ENCODE measurements at places on chromosomes 5 and 9. TPM values are rescaled to one million over a fixed set of nuclear protein-coding genes. Genes with fewer than 3 reads are reported as not detected.
A peak's percentile ranks its signal among the peaks of the same experiment; 100 is the strongest.

DNA sequence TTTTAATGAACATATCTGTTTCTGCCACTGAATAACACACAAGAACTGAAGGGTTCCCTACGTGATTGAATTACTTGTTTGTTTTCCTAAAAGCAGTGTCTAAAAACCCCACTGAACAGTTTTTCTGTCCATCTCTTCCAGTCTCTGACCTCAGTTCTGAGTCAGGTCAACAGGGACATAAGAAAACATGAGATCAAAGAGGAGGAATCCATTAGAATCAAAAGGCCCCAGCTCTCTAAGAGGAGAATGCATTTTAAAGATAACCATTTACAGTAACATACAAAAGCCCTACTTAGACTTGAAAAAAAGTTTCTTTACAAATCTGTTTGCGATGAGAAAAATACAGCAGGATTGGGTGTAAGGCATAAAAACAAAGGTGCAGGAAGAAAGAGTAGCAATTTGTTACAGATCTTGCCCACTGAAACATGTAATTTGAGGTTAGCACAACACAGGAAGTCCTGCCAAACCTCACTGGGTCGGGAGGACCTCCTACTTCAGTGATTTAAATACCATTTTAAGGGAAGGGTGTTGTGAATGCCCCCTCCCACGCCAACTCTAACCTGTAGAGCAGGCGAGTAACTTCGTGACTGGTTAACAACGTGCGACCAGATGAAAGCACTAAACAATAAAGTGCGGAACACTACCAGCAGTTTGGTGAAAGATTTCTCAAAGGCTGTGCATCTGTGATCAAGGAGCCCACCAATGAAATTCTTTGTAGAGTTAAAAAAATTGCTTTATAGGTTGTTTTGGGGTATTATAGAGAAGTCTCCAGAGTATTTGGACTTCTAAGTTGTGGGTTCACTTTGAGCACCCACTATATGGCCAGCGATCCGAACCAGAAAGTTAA is 1.3 kb downstream of the QSOX2 start:
- no peak for DNase-seq

- DNase-seq, result peak; percentile 71
Observed at GRCh38 chr9:127278372-127278771, 13.8 kb downstream of the GARNL3 start.

- DNase-seq, result no peak
Observed at GRCh38 chr9:83081846-83082245, 18.9 kb upstream of the RASEF start.

The TLE1 gene
- 21.4 TPM for total RNA-seq

The DOCK2 gene
- 2.0 TPM for total RNA-seq

DNA sequence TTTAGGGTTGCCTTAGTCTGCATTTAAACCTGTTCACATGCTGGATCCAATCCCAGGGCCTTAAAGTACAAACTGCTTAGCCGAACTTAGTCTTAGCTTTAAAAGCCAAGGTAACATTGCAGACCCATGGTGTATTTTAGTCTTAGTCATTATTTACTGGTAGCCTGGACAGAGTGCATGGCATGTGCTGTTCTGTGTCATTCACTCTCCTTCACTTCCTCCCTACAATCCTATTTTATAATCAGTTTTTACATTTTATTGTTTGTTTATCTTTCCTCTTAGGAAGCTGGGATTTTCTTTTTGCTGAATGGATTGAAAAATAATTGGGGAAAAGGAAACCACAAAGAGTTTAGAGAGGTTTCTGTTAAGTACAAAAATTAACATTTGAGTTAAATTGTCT is 29.4 kb upstream of the TAL2 start:
- no peak for DNase-seq

DNA sequence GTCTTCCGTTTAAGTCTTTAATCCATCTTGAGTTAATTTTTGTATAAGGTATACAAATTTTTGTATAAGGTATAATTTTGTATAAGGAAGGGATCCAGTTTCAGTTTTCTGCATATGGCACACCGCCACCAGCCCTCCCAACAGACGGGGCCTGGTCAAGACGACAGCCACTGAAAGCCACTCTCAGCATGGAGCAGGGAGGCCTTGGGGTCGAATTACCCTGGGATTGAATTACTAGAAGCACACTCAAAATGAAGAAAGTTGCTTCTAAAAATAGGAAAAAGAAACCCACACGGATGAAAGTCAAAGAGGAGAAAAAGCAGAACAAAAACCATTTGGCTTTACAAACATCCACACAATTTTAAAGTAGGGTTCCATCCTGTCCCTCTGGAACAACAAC is 586.2 kb upstream of the ADAMTS16 start:
- no peak for DNase-seq

The ST8SIA4 gene
- total RNA-seq, result 0.92 TPM

DNA sequence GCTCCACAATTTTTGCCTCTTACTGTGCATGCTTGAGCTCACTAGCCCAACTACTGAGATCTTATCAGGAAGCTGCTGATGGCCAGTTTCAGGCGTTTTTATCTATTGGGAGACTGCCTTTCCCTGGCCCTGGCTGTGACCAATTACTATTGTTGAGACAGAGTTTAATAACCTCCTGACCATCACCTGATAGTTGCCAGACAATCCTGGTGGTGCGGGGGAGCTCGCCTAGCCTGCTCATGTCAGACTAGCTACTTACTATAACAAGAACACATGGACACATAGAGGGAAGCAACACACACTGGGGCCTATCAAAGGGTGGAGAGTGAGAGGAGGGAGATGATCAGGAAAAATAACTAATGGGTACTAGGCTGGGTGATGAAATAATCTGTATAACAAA is 13.0 kb upstream of the OXCT1 start:
- no peak for DNase-seq

- DNase-seq, result no peak
Observed at GRCh38 chr5:159826351-159827214, 89.7 kb upstream of the ADRA1B start.

The ENTREP1 gene
- 0.25 TPM for total RNA-seq

The PRUNE2 gene
- 2.2 TPM for total RNA-seq

GRCh38 chr9:110830495-110830894 is 161.9 kb downstream of the MUSK start:
- DNase-seq, result no peak

DNA sequence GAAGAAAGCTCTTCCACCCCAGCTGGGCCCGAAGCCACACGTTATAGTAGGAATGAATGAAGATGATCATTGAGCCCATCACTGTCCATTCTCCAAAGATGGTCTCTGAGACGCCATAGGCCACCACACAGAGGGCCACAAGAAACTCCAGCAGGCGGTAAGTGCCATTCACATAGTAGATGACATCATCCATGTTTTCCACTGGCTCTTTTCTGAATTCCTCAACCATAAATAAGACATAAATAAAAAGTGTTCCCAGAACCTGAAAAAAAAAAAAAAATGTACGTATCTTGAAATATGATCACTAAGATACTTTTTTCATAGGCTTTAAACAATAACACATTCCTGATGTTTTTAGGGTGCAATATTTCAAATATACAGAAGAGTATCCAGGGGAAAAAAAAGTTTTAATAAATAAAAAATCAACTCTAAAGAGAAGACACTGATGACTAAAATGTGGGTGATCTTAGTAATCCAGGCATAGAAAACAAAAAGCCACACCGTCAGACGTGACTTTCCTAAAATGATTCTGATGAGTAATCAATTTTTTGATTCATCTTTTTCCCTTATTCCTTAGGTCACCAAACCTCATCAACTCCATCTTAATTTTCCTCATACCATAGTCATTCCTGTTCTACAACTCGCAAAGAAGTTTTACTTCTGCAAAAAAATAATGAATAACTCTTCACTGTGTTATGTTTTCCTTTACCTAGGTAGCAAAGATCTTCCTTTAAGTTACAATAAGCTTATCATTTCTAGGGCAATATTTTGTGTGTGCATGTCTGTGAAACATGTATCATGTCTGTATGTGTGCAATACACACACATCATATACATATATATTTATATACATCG is 47.8 kb downstream of the RNF145 start:
- peak; percentile 47 for DNase-seq

GRCh38 chr5:112549605-112550166 is 130.6 kb upstream of the EPB41L4A start:
- DNase-seq, result no peak

DNA sequence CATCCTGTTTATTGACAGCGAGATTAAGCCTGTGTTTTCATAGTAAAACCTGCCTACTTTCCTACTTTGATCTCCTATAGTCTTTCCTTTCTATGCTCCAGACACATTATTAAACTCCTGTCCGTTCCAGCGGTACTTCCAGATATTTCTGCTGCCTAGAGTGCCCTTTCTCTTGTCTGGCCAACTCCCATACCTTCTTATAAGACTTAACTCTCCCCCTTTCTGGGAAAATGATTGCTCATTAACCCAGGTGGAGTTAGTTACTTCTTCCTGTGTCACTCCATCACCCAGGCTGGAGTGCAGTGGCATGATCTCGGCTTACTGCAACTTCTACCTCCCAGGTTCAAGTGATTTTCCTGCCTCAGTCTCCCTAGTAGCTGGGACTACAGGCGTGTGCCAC is 33.1 kb downstream of the KDM4C start:
- DNase-seq, result no peak

DNA sequence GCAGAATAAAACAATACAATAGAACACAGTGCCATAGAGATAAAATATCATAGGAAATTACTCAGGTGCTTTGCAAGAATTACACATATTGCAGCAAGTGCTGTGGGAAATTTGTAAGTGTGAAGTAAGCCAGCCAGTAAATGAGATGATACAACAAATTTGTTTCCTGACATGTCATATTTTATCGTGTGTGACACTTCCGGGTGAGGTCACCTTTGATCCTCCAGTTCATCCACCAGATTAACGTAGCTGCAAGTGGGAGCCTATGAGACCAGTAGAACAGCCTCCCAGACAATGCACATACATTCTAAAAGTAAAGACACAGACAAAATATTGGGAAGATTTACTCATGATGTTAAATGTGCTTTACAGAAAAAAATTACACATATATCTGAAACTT is 72.2 kb downstream of the PRDM9 start:
- no peak for DNase-seq

The IL3 gene
- not detected for total RNA-seq

GRCh38 chr9:37693260-37693659 is 42.5 kb downstream of the FRMPD1 start:
- DNase-seq, result peak; percentile 42

The GNA14 gene
- total RNA-seq, result not detected

The GARIN3 gene
- total RNA-seq, result not detected

DNA sequence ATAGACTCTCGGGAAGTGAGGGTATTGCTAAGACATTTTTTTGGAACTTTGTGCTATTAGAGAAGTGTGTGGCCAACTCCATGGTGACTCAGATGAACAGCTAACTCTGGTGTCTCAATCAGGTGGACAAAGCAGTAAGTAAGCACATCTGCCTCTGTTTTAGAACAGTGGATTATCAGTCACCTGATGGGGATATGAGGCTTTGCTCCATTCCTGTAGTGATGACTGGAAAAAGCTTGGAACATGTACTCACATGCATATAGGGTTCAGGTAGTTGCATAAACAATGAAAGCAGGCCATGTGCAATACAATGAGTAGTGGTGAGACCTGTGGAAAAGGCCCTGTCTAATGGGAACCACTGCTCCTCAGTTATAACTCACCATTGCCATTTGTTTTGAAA is 168.2 kb upstream of the FBN2 start:
- peak; percentile 96 for DNase-seq

- DNase-seq, result peak; percentile 66
Observed at GRCh38 chr9:112884721-112885120, 6.0 kb downstream of the SLC46A2 start.

The IL13 gene
- total RNA-seq, result not detected

DNA sequence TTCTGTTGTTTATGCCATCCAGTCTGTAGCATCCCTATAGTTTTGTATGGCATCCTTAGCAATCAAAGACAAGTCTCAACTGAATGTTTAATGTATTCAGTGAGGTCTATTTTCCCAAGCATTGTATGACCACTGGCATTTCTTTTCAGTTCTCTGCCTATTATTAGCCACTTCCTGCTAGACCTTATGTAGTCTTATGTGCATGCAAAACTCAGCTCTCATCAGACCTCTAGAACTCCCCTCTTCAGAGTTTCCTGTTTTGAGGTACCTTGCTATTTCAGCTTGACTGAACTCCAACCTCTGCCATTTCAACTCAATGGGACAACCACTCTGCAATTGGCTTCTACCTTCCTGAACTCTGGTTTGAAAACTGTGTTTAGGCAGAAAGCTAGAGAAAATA is 113.2 kb downstream of the SLC25A46 start:
- no peak for DNase-seq

- DNase-seq, result no peak
Observed at GRCh38 chr5:123517476-123517875, 5.5 kb downstream of the CSNK1G3 start.

DNA sequence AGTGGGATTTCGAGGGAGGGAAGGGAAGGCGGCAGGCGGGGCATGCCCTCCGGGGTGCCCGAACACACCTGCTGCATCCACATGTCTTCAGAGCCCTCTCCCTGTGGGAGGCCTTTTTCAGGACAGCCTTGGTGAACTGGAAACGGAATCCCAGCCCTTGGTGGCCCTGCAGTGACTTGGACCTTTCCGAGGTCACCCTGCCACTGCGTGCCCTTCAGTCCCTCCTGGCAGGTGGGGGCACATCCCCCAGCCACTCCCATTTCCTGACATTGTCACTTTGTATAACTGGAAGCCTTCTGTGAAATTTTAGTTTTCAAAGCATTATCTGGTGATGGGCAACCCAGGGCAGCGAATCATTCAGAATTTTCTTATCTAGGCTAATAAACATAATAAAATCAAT is 11.0 kb upstream of the AHRR start:
- DNase-seq, result no peak

- DNase-seq, result peak; percentile 5
Observed at GRCh38 chr5:79025054-79025472, 40.0 kb upstream of the ARSB start.

DNA sequence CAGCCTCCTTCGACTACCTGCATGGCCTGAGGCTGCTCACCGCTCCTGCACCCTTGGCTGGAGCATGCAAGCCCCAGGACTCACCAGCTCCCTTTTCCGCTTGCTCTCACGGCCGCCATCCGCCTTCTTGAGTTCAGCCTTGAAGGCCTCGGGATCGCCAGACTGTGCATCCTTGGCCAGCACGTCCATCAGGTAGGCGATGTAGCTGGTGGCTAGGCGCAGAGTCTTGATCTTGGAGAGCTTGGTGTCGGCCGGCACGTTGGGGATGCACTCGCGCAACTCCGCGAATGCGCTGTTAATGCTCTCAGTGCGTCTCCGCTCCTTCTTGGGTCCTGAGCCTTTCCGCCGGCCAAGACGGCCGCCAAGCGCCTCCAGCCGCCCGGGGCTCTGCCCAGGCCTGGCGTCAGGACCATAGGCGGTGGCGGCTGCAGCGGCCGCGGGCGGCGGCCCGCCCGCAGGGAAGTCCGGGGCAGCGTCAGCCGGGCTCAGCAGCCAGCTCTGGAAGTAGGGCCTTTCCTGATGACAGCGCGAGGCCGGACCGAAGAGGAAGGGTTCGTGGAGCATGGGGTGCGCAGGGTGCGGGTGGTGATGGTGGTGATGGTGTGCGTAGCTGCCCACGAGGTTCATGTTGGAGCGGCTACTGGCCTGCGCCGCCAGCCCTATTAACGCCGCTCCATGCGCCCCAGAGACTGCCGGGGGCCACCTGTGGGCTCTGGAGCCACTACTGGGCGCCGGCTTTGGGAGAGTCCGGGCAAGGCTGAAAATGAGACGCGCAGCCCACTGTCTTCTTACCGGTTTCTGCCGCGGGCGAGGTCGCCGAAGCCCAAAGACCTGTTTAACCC is 424 bp downstream of the HAND1 start:
- no peak for DNase-seq

The TAF11L4 gene
- not detected for total RNA-seq

GRCh38 chr5:52948418-52949076 is 40.6 kb upstream of the ITGA2 start:
- DNase-seq, result peak; percentile 74

All from foreskin keratinocyte (primary cell).